Renal cortex interstitium (tissue), 15 donors: ENCODE measurements at places on chromosomes 5 and 9. TPM values are rescaled to one million over a fixed set of nuclear protein-coding genes. Genes with fewer than 3 reads are reported as not detected.

The ANKRD31 gene
- polyA plus RNA-seq: 0.70 TPM

The PCDHA9 gene
- polyA plus RNA-seq: 0.05 TPM

The SPATA9 gene
- 1.4 TPM for polyA plus RNA-seq

The TMEM215 gene
- polyA plus RNA-seq: 0.14 TPM

The SLC38A9 gene
- 34.5 TPM for polyA plus RNA-seq

The FTMT gene
- polyA plus RNA-seq: not detected

The PCDHA6 gene
- 0.40 TPM for polyA plus RNA-seq

The HK3 gene
- polyA plus RNA-seq: 0.88 TPM

The TEK gene
- 38.6 TPM for polyA plus RNA-seq

The GRM6 gene
- polyA plus RNA-seq: 0.69 TPM

The PRRC2B gene
- polyA plus RNA-seq: 196 TPM

The SPINK4 gene
- polyA plus RNA-seq: not detected

The LCN15 gene
- 0.16 TPM for polyA plus RNA-seq

The TAL2 gene
- polyA plus RNA-seq: 1.7 TPM

The LRRC8A gene
- 28.0 TPM for polyA plus RNA-seq

The IRX1 gene
- polyA plus RNA-seq: 45.5 TPM

The ERAP2 gene
- 17.7 TPM for polyA plus RNA-seq

The PCDH12 gene
- polyA plus RNA-seq: 14.2 TPM

The STRBP gene
- 54.3 TPM for polyA plus RNA-seq

The HACD4 gene
- 3.3 TPM for polyA plus RNA-seq

The CTXN3 gene
- not detected for polyA plus RNA-seq

The IL9 gene
- not detected for polyA plus RNA-seq

The IL3 gene
- not detected for polyA plus RNA-seq

The FSTL4 gene
- 0.42 TPM for polyA plus RNA-seq

The NDUFS4 gene
- polyA plus RNA-seq: 145 TPM

The EGFLAM gene
- polyA plus RNA-seq: 11.5 TPM

The PCDHGC5 gene
- 0.36 TPM for polyA plus RNA-seq

The OR1J2 gene
- not detected for polyA plus RNA-seq

The OBP2B gene
- not detected for polyA plus RNA-seq

The HTR1A gene
- not detected for polyA plus RNA-seq

The TNIP1 gene
- polyA plus RNA-seq: 88.2 TPM

The FOXD4L5 gene
- polyA plus RNA-seq: 0.39 TPM

The FBP2 gene
- not detected for polyA plus RNA-seq

The PCDHGA6 gene
- 8.0 TPM for polyA plus RNA-seq

The AGPAT2 gene
- polyA plus RNA-seq: 51.9 TPM

The ZFP2 gene
- 6.4 TPM for polyA plus RNA-seq

The PDLIM4 gene
- 13.8 TPM for polyA plus RNA-seq

The CA9 gene
- polyA plus RNA-seq: 1.1 TPM

The PCDHGA5 gene
- 2.7 TPM for polyA plus RNA-seq

The GTF2H2 gene
- polyA plus RNA-seq: 23.4 TPM

The F2RL1 gene
- 47.2 TPM for polyA plus RNA-seq

The TRIM41 gene
- polyA plus RNA-seq: 35.9 TPM

The HBEGF gene
- polyA plus RNA-seq: 12.6 TPM

The IL13 gene
- not detected for polyA plus RNA-seq

The KLHL3 gene
- 17.6 TPM for polyA plus RNA-seq

The WHRN gene
- 17.2 TPM for polyA plus RNA-seq

The SCGB3A1 gene
- 0.89 TPM for polyA plus RNA-seq

The ANKRD18A gene
- polyA plus RNA-seq: 5.7 TPM

The SLC6A3 gene
- polyA plus RNA-seq: 0.31 TPM

The EIF4E1B gene
- polyA plus RNA-seq: not detected

The NRG2 gene
- 1.9 TPM for polyA plus RNA-seq

The IFNB1 gene
- polyA plus RNA-seq: not detected

The ADAMTSL2 gene
- 2.5 TPM for polyA plus RNA-seq
